ENCODE measurements at places on chromosomes 7 and 10. TPM values are rescaled to one million over a fixed set of nuclear protein-coding genes. Genes with fewer than 3 reads are reported as not detected.

Gene GRID2IP
- 0.11 TPM for total RNA-seq

- no peaks in the 10 kb centered on the region for H3K4me1 ChIP-seq
- H3K27ac ChIP-seq, result no peak overlapping the region
- DNase-seq, result no peak
These were observed 99.2 kb downstream of the HECW1 start for GRCh38 chr7:43211693-43212092.

- DNase-seq, result no peak
- no peaks in the 10 kb centered on the region for H3K27me3 ChIP-seq
- H3K36me3 ChIP-seq, result no peaks in the 10 kb centered on the region
- peaks cover 23% of the 10 kb centered on the region for H3K4me1 ChIP-seq
- no peak overlapping the region for H3K4me3 ChIP-seq
- H3K27ac ChIP-seq, result no peak overlapping the region
These were observed 42.1 kb upstream of the AHR start for GRCh38 chr7:17256375-17256774.

- DNase-seq, result no peak
- H3K27ac ChIP-seq, result no peak overlapping the region
- no peaks in the 10 kb centered on the region for H3K36me3 ChIP-seq
These were observed 171.1 kb upstream of the PHF14 start for GRCh38 chr7:10802526-10802925.

Gene SFTPA1
- not detected for total RNA-seq

- no peaks in the 10 kb centered on the region for H3K27me3 ChIP-seq
- peaks cover 10% of the 10 kb centered on the region for H3K4me1 ChIP-seq
- DNase-seq, result peak; percentile 93
- H3K36me3 ChIP-seq, result peaks cover 15% of the 10 kb centered on the region
- H3K4me3 ChIP-seq, result no peak overlapping the region
- no peak overlapping the region for H3K27ac ChIP-seq
These were observed 21.0 kb downstream of the UPP1 start for GRCh38 chr7:48109848-48110663.

DNA sequence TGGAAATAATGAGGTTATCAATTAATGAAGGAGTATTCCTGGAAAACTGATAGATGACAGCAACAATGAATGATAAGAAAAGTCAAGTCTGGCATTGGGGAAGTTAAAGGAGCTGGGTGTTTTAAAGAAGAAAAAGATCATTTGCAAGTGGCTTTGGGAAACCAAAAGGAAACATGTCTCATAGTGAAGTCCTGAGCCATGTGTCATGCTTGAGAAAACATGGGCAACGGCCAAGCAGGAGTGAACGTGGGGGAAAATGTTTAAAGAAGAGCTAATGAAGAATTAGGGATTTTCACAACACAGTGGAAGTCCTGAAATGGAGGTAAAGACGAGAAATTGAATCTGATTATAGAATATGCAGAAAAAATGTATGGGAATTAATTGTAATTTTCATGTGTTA lies 1383.2 kb upstream of the CELF2 start:
- H3K4me3 ChIP-seq, result no peak overlapping the region
- H3K36me3 ChIP-seq, result no peaks in the 10 kb centered on the region
- peaks cover 4% of the 10 kb centered on the region for H3K27me3 ChIP-seq
- H3K27ac ChIP-seq, result no peak overlapping the region
- DNase-seq, result no peak

Gene ATOH7
- total RNA-seq, result not detected

- H3K27ac ChIP-seq, result no peak overlapping the region
- H3K36me3 ChIP-seq, result peaks cover 28% of the 10 kb centered on the region
- no peak for DNase-seq
- H3K27me3 ChIP-seq, result no peaks in the 10 kb centered on the region
- H3K4me3 ChIP-seq, result no peak overlapping the region
These were observed 49.1 kb downstream of the STAM start for GRCh38 chr10:17693009-17693408.

GRCh38 chr7:158127241-158127640 lies 460.4 kb downstream of the PTPRN2 start:
- no peak overlapping the region for H3K4me3 ChIP-seq
- no peak overlapping the region for H3K27ac ChIP-seq
- no peaks in the 10 kb centered on the region for H3K4me1 ChIP-seq

- H3K4me3 ChIP-seq, result no peak overlapping the region
- no peak overlapping the region for H3K27ac ChIP-seq
- H3K27me3 ChIP-seq, result peaks cover 4% of the 10 kb centered on the region
- H3K4me1 ChIP-seq, result peaks cover 9% of the 10 kb centered on the region
- H3K36me3 ChIP-seq, result no peaks in the 10 kb centered on the region
- no peak for DNase-seq
These were observed 12.8 kb upstream of the HERC4 start for GRCh38 chr10:68087685-68088401.

DNA sequence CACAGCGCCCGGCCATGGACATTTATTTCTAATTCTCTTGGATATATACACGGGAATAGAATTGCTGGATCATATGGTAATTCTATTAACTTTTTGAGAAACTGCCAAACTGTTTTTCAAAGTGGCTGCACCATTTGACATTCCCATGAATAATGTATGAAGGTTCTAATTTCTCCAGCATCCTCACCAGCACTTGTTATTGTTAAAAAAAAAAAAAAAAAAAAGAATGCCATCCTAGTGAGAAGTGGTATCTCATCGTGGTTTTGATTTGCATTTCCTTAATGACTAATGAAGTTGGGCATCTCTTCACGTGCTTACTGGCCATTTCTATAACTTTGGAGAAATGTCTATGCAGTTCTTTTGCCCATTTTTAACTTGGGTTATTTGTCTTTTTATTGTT lies 13.5 kb downstream of the CNNM2 start:
- H3K36me3 ChIP-seq, result peaks cover 8% of the 10 kb centered on the region
- no peak overlapping the region for H3K4me3 ChIP-seq
- H3K27ac ChIP-seq, result no peak overlapping the region
- H3K27me3 ChIP-seq, result no peaks in the 10 kb centered on the region
- DNase-seq, result no peak

- H3K4me1 ChIP-seq, result peaks cover 3% of the 10 kb centered on the region
- H3K4me3 ChIP-seq, result no peak overlapping the region
- H3K27me3 ChIP-seq, result peaks cover 4% of the 10 kb centered on the region
- H3K36me3 ChIP-seq, result no peaks in the 10 kb centered on the region
These were observed 182.5 kb upstream of the AKR1E2 start for GRCh38 chr10:4643471-4643870.

Measured in activated CD4-positive, alpha-beta T cell treated with anti-CD3 and anti-CD28 coated beads for 36 hours (primary cell).